Hematopoietic multipotent progenitor cell treated with erythropoietin and hydrocortisone succinate and interleukin-3 and kit ligand, for 15 days (in vitro differentiated cells): ENCODE measurements at places on chromosomes 1 and 21.

DNA sequence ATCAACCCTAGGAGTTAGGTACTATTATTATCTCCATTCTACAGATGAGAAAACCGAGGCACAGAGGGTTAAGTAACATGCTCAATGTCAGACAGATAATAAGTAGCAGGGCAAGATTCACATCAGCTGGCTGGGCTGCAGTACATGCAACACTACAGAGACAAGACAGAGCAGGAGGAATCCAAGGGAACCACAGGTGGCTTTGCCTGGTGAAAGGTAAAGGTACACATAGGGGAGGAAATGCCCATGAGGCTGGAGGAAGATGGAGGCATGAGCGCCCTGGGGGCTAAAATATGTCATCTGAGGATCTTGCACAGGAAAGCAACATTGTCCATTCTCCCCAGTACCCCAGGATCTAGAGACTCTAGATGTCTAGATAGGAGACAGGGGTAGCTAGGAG lies 8.4 kb downstream of the ZBTB21 start:
- no peak for DNase-seq

- no peak for DNase-seq
These were observed 14.5 kb upstream of the ERRFI1 start for GRCh38 chr1:8040586-8040985.

- no peak for DNase-seq
These were observed 70.7 kb upstream of the MUTYH start for GRCh38 chr1:45410850-45411509.

GRCh38 chr1:17405898-17406759 lies 33.3 kb downstream of the RCC2 start:
- DNase-seq: peak; percentile 59

- DNase-seq: no peak
These were observed 17.3 kb upstream of the DISP3 start for GRCh38 chr1:11461531-11462137.

GRCh38 chr1:165173818-165174217 lies 182.7 kb downstream of the LMX1A start:
- no peak for DNase-seq

- no peak for DNase-seq
These were observed 58.2 kb upstream of the ABCG1 start for GRCh38 chr21:42160765-42161164.

DNA sequence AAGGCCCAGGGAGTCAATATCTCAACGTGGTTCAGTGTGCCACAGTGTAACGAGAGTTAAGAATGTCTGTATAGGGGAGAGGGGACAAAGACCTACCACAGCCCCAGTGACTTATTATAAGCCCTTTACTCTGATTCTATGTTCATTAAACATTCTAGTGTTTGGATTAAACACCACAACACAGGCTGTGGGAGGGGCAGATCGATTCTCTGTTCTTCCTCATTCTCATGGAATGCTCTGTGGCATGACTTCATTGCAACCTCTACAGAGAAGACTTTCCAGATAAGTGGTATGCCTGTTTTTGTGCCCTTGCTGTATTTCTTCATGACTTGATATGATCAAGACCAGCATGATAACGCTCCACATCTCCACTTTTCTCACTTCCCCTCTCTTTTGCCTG lies 39.0 kb upstream of the CD5L start:
- no peak for DNase-seq

DNA sequence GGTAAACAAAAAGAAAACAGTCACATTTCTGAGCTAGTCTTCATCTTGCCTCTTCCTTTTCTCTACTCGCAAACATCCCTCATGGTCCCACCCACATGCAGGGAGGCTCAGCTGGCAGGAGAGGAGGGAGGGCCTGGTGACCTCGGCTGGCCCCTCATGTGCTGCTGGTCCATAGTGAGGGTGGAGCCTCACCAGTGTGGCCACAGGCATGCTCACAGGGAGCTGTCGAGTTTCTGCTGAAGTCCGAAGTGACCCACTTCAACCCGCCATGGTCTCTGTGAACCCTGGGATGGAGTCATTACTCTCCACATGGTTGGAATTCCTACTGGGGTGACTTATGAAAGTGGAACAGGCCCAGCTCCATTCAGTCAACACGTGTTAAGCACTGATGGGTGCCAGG lies 253.4 kb downstream of the RHOU start:
- DNase-seq: no peak

GRCh38 chr1:202237052-202237451 lies 43.5 kb downstream of the LGR6 start:
- peak; percentile 9 for DNase-seq

DNA sequence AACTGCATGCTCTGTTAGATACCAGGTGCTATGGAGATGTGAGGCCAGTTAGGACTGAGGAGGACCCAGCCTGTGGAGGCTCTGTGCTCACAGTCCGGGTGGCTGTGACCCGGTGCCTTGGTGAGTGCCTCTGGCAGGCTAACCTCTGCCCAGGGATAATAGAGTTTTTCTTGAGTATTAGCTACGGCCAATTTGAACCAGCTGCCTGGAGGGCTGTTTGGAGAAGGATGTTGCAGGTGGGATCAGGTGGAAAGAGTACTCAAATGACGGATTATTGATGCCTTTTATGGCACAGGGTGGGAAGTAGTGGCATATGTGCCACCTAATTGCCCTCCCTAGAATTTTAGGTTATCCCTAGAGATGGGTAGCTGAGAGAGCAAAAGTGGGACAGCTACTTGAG lies 182.7 kb downstream of the GRIK3 start:
- DNase-seq: no peak

GRCh38 chr1:182147136-182147820 lies 85.8 kb upstream of the ZNF648 start:
- no peak for DNase-seq

DNA sequence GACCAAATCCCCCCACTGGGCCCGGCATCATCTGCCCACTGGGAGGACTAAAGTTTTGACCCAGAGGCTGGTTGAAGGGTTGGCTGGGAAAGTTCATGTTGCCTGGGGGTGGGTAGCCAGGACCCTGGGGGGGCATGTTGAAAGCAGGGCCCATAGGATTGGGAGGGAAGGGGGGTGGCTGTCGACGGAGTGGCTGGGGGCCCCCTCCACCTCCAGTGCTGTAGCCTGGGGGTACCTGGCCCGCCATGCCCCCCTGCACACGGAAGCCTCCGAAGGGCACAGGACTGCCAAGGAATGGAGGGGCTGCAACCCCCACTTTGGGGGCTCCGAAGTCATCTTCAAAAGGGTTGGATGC lies 2.2 kb downstream of the PYGO2 start:
- DNase-seq: no peak
